Effector memory CD4-positive, alpha-beta T cell (primary cell): ENCODE measurements at places on chromosomes 7 and 10.

- no peak for DNase-seq
These were observed 486.1 kb downstream of the SEMA3D start for GRCh38 chr7:84700563-84701370.

- DNase-seq = no peak
These were observed 26.2 kb downstream of the PRKAR2B start for GRCh38 chr7:107070710-107071109.

GRCh38 chr10:104117839-104118323 lies 4.1 kb upstream of the SFR1 start:
- DNase-seq = no peak

GRCh38 chr7:27122077-27122910 lies 8.3 kb downstream of the HOXA4 start:
- DNase-seq = no peak

DNA sequence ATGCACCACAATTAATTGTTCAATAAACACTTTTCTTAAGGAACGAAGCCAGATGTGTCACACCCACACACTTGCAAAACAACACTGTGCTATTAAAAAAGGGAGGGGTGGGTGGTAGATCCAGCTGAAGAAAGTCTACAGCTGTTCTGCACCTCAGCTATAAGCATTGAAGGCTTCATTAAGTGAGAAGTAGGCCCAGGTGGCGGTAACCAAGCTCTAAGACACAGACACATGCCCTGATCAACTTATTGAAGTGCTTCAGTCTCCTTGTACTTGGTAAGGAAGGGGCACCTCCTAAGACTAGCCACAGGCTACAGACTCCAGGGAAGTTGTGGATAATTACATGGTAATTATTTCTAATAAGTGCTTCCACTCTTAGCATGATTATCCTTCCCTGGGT lies 4.5 kb upstream of the CPVL start:
- no peak for DNase-seq

- no peak for DNase-seq
These were observed 102.3 kb upstream of the SEMA3E start for GRCh38 chr7:83751217-83751616.

GRCh38 chr7:7321681-7322080 lies 139.3 kb downstream of the C1GALT1 start:
- no peak for DNase-seq

- no peak for DNase-seq
These were observed 140.0 kb upstream of the NRBF2 start for GRCh38 chr10:62993121-62993520.

- no peak for DNase-seq
These were observed 24.6 kb downstream of the GLRX3 start for GRCh38 chr10:130160775-130161174.
